ENCODE measurements at places on chromosomes 1 and 21. TPM values are rescaled to one million over a fixed set of nuclear protein-coding genes. Genes with fewer than 3 reads are reported as not detected.

DNA sequence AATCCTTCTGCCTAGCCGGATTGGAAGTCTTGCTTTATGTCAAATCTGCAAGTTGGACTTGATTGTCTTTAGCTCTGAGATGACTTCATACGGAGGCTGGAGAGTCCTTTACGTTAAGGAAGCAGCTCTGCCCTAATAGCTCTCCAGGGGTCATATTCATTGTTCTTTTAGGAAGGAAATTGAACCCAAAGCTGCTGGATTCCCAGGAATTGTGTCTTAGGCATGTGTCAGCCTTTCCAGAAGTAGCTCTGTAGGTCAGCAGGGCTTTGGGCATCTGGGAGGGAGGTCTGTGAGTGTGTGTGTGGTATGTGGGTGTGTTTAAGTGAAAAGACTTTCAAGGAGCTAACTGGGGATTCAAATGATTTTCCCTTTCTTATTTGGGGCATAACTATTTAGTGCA lies 82.4 kb downstream of the ABCA4 start:
- DNase-seq = peak; percentile 52
- H3K27ac ChIP-seq = no peak overlapping the region
- no peak overlapping the region for H3K4me3 ChIP-seq
- H3K36me3 ChIP-seq = no peaks in the 10 kb centered on the region
- no peaks in the 10 kb centered on the region for H3K27me3 ChIP-seq

DNA sequence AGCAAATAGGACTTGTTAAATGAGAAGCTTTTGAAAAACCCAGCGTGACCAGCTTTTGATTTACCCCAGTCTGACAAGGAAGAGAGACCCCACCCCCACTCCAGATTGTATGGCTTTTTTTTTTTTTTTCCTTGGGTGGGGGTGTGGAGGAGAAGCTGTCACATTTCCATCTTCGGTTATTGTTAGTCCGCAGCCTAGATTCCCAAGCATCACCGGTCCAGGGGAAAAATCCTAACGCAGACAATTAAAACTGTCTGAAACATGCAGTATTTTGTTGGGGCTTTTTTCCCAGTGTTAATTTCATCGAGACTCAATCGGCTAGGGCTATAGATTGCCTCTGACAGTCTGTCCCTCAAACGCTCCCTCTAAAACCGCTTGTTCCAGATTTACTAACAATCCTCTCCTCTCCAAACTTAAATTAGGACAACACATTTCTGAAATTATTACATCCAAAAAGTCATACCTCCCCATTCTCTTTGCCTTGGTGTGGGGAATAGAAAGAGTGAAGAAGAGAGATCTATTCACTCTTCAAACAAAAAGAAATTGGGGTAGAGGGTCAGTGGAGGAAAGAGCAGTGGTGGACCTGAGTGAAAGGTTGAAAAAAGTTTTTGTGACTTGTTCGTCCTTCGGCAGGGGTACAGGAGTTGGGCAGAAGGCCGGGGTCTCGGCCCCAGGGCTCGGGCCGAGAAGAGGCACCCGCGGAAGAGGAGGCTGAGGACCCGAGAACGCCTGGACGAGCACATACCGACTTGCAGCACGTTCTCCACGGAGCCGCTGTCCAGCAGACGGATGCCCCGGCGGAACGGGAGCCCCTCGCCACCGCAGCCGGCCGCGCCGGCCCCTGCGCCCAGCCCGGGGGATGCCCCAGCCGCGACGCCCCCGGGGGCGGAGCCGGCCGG lies 1.1 kb downstream of the ZSWIM5 start:
- H3K4me1 ChIP-seq = peaks cover 4% of the 10 kb centered on the region
- H3K27ac ChIP-seq = peak overlapping the region; percentile 93
- DNase-seq = peak; percentile 79
- H3K27me3 ChIP-seq = no peaks in the 10 kb centered on the region
- H3K36me3 ChIP-seq = no peaks in the 10 kb centered on the region
- peak overlapping the region; percentile 85 for H3K4me3 ChIP-seq

- peak overlapping the region; percentile 90 for H3K27ac ChIP-seq
- peak overlapping the region; percentile 65 for H3K4me3 ChIP-seq
- no peaks in the 10 kb centered on the region for H3K27me3 ChIP-seq
- peaks cover 7% of the 10 kb centered on the region for H3K4me1 ChIP-seq
Measured at GRCh38 chr1:197902131-197902453, 338 bp upstream of the C1orf53 start.

DNA sequence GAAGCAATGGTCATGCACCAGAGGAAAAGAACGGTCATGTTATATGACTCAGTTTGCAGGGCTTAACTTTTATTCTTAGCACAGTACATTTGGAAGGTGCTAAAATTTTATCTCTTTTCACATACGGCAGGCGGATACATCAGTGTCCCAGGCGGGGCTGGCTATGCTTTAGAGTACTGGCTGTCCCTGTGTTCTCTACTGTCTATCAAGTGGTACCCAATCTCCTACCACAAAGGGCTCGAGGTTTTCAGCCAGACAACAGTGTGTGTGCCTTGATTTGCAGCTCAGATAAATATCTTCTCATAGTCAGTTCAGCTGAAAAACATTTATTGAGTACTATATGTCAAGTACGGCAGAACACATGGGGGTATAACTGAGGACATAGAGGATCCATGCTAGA lies 65.3 kb downstream of the URB2 start:
- no peak overlapping the region for H3K4me3 ChIP-seq
- H3K27me3 ChIP-seq = no peaks in the 10 kb centered on the region
- no peaks in the 10 kb centered on the region for H3K4me1 ChIP-seq
- no peak for DNase-seq
- H3K27ac ChIP-seq = no peak overlapping the region

The GLRX2 gene
- 4.9 TPM for total RNA-seq

DNA sequence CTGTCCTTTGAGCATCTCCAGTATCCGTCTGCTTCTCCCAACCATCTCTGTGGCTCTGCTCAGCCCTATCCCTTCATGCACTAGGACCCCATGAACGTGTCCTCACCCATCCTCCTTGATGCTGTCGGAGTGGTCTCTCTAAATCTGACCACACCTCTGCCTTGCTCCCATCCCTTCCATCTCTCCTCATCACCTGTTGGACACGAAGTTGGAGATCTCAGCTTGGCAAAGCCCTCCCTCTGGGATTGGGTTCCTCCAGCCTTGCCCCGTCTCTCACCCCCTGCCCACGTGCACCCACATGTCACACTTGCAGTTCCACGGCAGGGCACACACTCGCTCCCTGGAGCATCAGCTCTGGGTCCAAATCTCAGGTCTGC lies 135.7 kb downstream of the ACTL8 start:
- H3K4me1 ChIP-seq = peaks cover 36% of the 10 kb centered on the region

DNA sequence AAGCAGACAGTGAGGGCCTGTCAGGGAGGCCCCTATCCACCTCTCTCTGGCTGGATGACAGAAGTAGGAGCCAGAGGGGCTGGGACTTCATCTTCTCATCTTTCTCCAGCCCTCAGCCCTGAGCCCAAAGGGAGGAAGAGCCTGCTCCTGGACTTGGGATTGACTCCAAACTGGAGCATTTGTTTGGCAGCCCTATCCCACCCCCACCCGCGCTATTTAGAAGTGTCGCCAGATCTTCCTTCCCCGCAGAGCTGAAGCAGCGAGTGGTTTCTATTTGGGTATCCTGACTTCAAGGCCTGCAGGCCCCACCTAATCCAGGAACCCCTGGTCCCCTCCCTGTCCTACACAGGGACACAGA lies 9.6 kb downstream of the NES start:
- H3K4me1 ChIP-seq = peaks cover 45% of the 10 kb centered on the region
- H3K27ac ChIP-seq = peak overlapping the region; percentile 88
- no peaks in the 10 kb centered on the region for H3K27me3 ChIP-seq
- peak; percentile 84 for DNase-seq

GRCh38 chr1:193070942-193071341 lies 11.5 kb downstream of the RO60 start:
- DNase-seq = no peak
- no peaks in the 10 kb centered on the region for H3K27me3 ChIP-seq
- H3K4me3 ChIP-seq = no peak overlapping the region
- H3K4me1 ChIP-seq = peaks cover 31% of the 10 kb centered on the region
- peaks cover 10% of the 10 kb centered on the region for H3K36me3 ChIP-seq
- H3K27ac ChIP-seq = no peak overlapping the region

The SLAMF7 gene
- total RNA-seq = 2.0 TPM

DNA sequence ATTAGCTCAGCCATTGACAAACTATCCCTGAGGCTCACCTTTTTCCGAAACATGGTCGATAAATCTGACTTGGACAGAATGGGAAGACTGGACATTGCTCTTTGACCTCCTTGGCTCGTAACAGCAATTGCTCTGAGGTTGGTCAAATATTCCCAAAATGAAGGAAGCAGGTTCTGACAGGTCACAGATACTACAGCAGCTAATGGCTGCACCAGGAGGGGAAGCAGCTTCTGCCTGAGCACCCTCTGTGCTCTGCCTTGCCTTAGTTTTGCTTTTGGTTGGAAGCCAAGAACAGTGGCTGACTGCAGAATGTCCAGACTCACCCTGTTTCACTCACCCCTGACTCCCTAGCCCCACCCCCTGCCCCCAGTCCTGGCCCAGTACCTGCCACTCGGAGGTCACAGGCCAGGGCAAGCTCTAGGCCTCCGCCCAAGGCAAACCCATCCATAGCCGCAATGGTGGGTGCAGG lies 15.4 kb downstream of the ECHDC2 start:
- H3K4me1 ChIP-seq = peaks cover 6% of the 10 kb centered on the region
- no peak overlapping the region for H3K4me3 ChIP-seq

The KIF26B gene
- total RNA-seq = 0.89 TPM

GRCh38 chr1:87953732-87954344 lies 625.2 kb downstream of the LMO4 start:
- no peaks in the 10 kb centered on the region for H3K4me1 ChIP-seq
- no peaks in the 10 kb centered on the region for H3K36me3 ChIP-seq
- H3K27me3 ChIP-seq = no peaks in the 10 kb centered on the region
- H3K4me3 ChIP-seq = no peak overlapping the region
- peak; percentile 90 for DNase-seq

- no peak overlapping the region for H3K27ac ChIP-seq
- no peak overlapping the region for H3K4me3 ChIP-seq
- H3K4me1 ChIP-seq = no peaks in the 10 kb centered on the region
- H3K27me3 ChIP-seq = no peaks in the 10 kb centered on the region
- no peaks in the 10 kb centered on the region for H3K36me3 ChIP-seq
- no peak for DNase-seq
Measured at GRCh38 chr1:201222125-201222524, 31.5 kb downstream of the IGFN1 start.

GRCh38 chr1:237864338-237865244 lies 26.1 kb downstream of the ZP4 start:
- no peak overlapping the region for H3K4me3 ChIP-seq
- no peaks in the 10 kb centered on the region for H3K36me3 ChIP-seq
- H3K27me3 ChIP-seq = no peaks in the 10 kb centered on the region
- peak; percentile 87 for DNase-seq
- H3K27ac ChIP-seq = no peak overlapping the region

DNA sequence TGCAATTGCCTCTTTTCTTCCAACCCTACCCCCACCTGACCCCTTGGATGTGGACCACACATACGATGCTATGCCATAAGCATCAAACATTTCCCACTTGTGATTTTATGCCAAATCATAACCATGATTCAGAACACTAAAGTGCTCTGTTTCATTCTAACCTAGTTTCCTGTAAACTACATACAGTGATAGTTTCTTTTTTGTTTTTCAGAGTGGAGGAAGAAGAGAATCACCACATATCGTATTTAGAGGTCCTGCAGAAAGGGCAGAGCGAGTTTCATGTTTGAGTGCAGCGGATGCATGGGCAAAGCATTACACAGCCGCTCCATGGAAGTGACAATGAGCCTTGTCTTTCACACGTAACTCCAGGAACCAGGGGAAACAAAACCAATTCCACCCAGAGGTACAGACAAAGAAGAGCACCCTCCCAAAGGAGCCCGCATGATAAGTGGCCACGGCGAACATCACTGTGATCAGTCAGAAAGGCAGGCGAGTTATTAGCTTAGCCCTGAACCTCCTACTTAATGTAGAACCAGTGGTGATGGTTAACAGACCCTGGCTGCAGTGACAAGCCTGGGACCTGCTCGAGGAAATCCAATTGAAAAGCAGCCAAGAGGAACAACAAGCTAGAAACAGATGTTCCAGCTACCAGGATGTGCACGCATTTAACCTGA lies 64.0 kb upstream of the ZNF281 start:
- H3K4me1 ChIP-seq = no peaks in the 10 kb centered on the region
- H3K36me3 ChIP-seq = no peaks in the 10 kb centered on the region
- peak; percentile 67 for DNase-seq
- no peak overlapping the region for H3K4me3 ChIP-seq

- no peak overlapping the region for H3K4me3 ChIP-seq
- H3K27me3 ChIP-seq = no peaks in the 10 kb centered on the region
- DNase-seq = no peak
- H3K4me1 ChIP-seq = no peaks in the 10 kb centered on the region
Measured at GRCh38 chr1:173223031-173223380, 15.9 kb upstream of the TNFSF4 start.

- DNase-seq = no peak
- peaks cover 13% of the 10 kb centered on the region for H3K27me3 ChIP-seq
- H3K27ac ChIP-seq = no peak overlapping the region
- H3K36me3 ChIP-seq = no peaks in the 10 kb centered on the region
- H3K4me3 ChIP-seq = no peak overlapping the region
Measured at GRCh38 chr1:18527514-18527913, 46.8 kb downstream of the KLHDC7A start.

DNA sequence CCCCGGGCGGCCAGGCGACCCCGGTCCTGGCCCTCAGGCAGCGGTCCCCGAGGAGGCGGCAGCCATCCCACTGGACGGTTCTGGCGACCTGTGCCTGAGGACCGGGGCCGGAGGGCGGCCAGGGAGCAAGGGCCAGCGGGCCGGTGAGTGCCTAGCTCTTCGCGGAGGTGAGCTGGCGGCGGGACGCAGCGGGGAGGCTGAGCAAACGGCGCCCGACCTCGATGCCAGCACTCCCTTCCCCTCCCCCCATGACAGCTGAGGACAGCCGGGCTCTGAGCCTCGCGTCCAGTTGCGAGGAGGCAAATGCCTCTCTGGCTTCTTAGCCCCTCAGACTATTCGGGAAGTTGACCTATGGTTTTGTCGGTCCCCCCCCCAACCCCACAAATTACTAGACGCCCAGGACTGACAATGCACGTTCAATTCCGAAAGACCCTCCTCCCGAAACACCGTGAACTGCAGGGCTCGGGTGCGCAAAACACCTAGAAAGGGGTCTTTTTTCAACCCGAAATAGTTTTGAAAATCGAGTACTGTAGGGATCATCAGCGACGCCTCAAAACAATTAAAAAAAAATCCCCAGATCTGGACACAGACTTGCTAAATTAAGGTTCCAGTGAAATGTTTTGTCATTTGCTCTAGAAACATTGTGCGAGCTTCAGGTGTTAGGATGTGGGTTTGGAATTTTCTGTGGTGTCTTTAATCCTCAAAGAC lies 8.3 kb downstream of the CDKN2C start:
- H3K36me3 ChIP-seq = no peaks in the 10 kb centered on the region
- H3K27me3 ChIP-seq = peaks cover 13% of the 10 kb centered on the region
- DNase-seq = peak; percentile 73

DNA sequence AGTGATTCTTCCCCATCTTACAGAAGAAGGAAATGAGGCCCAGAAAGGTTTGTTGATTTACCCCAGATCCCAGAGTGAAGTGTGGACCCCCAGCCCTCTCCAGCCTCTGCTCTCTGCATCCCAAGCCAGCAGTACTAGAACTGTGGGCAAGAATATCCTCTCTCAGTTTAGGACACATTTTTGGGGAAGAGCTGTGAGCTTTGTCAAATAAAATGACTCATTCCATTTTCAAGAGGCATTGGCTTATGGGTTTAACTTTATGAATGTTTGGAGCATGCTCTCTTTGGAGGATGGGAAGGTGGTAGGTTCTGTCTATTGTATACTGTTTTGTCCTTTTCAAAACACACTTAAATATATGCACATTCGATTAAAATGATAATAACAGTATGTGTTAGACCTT lies 70.6 kb upstream of the CNTN2 start:
- H3K27ac ChIP-seq = no peak overlapping the region
- peaks cover 44% of the 10 kb centered on the region for H3K36me3 ChIP-seq
- no peaks in the 10 kb centered on the region for H3K4me1 ChIP-seq
- no peak overlapping the region for H3K4me3 ChIP-seq

GRCh38 chr1:113835686-113836290 lies 23.5 kb upstream of the RSBN1 start:
- H3K4me1 ChIP-seq = no peaks in the 10 kb centered on the region
- H3K36me3 ChIP-seq = no peaks in the 10 kb centered on the region

All from stomach (tissue), 19 donors.